ENCODE measurements at places on chromosomes 6 and 20.

GRCh38 chr6:106275692-106276091, 49.9 kb downstream of the ATG5 start:
- no peak for DNase-seq

DNA sequence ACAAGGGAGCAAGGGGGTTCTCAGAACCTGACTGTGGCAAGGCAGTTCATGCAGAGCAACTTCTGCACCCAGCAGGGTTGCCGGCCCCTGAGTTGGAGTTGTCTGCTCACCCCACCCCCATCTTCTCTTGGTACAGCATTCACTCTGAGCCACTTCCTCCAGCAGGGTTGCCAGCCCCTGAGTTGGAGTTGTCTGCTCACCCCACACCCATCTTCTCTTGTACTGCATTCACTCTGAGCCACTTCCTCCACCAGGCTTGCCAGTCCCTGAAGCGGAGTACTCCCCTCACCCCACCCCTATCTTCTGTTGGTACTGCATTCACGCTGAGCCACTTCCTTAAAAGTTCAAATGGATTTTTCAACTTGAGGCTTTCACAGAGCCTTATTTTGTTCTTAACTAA, 79.7 kb upstream of the SYNDIG1 start:
- DNase-seq = peak; percentile 46

DNA sequence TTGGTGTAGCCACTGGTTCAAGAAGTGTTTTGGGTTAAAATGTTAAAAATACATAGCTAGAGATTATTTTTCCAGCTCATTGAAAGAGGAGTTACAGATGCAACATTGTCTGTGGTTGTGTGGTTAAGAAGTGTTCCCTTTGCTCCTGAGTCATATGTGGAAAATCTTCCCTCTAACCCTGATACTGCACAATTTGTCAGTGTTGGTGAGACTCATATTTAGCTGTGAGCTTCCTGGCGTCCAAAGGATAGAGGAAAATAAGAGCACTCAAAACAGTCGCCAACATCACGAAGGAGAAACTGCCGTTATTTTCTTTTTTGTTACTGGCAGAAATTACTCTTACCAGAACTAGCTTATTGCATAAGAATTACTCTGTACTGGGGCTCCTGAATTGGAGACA, 250.4 kb downstream of the CDH4 start:
- DNase-seq = no peak

- no peak for DNase-seq
Observed at GRCh38 chr20:51400051-51400926, 142.2 kb downstream of the NFATC2 start.

DNA sequence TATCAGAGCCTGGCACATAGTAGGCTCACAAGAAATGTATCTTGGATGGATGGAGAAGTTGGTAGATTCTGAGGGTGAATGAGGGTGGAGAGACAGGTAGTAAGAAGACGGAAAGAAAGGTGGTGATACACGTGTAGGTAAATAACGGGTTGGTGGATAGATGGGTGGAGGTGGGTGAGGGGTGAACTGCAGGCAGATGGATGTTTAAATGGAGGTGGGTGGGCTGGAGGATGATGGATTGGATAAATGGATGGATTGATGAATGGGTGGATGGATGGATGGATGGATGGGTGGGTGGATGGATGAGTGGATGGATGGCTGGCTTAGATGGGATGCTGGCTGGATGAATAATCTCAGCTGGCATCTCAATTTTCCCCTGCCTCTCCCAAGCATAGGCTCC, 9.9 kb downstream of the CDH22 start:
- DNase-seq = no peak

- no peak for DNase-seq
Observed at GRCh38 chr6:169513478-169514193, 188.2 kb downstream of the WDR27 start.

- no peak for DNase-seq
Observed at GRCh38 chr6:3835055-3835731, 14.0 kb upstream of the FAM50B start.

- DNase-seq = no peak
Observed at GRCh38 chr6:13924146-13924948, 405 bp upstream of the RNF182 start.

DNA sequence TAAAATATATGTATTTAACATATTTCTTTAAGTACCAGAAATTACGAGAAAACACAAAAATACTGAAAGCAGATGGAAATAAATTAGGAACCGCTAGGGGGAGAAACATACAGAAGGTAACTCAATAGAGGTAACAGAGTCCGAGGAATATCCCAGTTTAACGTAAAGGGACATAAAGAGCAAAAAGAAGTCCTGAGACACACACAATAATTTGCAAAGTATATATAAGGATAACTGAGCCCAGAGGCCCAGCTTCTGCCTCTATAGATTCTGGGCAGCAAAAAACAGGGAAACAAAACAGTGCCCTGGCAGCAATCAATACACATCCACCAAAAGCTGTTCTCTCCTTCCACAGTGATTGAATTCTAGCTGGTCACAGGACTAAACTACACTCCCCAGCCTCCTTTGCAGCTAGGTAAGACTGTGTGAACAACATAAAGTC, 15.1 kb downstream of the TBC1D32 start:
- peak; percentile 34 for DNase-seq

GRCh38 chr6:44096612-44097011, 30.6 kb downstream of the MRPL14 start:
- peak; percentile 45 for DNase-seq

DNA sequence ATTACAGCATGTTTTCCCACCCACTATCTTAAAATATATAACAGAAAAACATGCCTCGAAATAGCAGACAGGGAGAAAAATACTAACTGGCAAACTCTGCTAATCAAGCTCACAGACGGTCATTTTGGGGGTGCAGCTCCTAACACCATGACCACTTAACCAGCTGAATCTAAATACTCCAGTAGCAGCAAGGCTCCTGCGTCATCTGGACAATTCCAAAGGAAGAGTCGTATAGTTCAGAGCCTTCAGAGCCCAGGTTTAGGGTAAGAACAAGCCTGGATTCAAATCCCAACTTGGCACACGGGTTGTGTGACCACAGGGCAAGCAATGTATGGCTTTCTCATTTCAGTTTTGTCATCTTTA, 81.3 kb upstream of the COL21A1 start:
- no peak for DNase-seq

GRCh38 chr6:102474041-102474807, 1080.7 kb downstream of the GRIK2 start:
- DNase-seq = no peak

DNA sequence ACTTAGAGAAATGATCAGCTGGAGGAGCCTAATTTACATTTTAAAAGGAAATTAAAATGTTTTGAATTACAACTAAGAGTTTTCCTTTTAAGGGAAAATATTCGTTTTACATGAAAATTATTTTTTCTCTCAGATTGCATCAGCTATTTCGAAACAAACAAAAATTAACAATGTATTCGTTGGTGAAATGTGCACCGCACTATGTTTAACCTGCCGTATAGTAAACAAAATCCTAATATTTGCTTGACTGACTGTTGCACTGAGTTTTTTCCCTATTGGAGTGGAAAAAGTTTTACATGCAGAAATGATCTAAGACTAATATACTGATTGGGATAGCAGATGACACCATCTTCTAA, 5.7 kb downstream of the PDE10A start:
- DNase-seq = no peak

DNA sequence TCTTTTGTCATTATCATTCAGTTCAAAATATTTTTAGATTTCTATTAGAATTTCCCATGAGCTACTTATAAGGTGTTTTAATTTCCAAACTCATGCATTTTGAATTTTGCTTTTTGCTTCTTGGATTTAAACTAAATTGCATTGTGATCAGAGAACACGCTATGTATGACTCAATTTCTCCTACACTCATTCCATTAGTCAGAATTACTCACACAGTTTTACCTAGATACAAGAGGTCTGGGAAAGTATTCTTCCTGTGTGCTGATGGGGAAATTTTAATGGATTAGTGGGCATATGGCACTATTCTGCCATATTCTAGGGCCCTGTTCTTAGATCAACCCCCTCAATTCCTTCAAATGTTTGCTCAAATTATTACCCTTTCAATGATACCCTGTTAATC, 49.9 kb upstream of the BMP5 start:
- DNase-seq = no peak

DNA sequence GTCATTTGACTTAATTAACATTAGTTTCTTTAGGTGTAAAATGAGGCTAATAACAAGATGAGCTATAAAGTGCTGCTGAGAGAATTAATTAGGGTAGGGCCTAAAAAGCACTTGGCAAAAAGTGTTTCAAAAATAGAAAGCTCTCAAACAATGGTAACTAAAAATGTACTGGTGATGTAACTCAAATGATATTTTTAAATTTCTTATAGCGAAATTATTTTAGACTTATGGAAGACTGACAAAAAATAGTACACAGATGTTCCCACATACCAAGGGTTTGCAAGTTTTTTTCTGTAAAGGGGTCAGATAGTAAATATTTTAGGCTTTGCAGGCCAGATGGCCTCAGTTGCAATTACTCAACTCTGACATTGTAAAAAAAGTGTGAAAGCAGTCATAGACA, 190.7 kb upstream of the UFL1 start:
- DNase-seq = no peak

- no peak for DNase-seq
Observed at GRCh38 chr20:63116412-63117106, 99.4 kb downstream of the YTHDF1 start.

DNA sequence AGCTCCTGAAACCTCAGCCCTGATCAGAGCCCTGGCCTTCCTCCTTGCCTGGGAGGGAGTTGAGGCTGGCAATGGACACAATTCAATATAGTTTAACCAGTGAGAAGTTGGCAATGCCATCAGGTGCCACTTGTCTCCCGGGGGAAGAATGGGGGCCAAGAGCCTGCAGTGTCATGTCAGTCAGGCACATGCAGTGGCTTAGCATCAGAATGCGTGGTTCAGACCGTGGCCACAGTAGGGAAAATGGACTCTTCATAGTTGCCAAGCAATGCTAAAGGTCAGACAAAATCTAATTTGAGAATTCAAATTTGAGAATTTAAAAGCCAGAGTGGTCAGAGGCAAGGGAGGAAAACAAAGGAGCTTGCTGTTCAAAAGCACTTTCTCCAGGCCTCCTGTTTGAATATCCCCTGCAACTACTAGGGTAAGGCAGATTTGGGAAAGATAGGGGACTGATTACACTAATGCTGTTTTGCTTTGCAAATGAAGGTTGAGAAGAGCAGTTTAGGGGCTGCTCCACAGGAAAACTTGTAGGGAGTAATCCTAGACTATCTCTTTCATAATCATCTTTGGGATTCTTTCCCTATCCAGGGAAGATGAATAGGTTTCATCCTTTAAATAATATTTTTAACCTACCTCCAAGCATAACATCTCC, 33.1 kb upstream of the CLIC5 start:
- DNase-seq = no peak

GRCh38 chr20:16485401-16485800, 87.8 kb downstream of the KIF16B start:
- DNase-seq = no peak

- DNase-seq = no peak
Observed at GRCh38 chr6:15577106-15577505, 85.7 kb downstream of the DTNBP1 start.

DNA sequence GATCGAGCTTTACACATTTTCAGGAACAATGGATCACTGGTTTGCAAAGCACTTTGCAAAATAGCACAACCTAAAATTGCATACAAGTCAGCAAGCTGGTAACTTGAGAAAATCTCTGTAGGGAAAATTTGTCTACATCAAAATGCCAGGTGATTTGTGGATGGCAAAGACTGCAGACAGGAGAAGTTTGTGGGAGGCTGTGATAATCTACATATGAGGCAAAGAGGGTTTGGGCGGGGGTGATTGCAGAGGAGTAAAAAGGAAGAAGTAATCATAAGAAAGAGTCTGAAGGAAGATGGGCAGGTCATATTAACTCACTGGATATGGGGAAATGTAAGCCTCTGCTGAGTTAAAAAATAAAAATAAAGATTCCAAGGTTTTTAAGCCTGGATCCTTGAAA, 166.3 kb upstream of the STXBP5 start:
- DNase-seq = no peak

DNA sequence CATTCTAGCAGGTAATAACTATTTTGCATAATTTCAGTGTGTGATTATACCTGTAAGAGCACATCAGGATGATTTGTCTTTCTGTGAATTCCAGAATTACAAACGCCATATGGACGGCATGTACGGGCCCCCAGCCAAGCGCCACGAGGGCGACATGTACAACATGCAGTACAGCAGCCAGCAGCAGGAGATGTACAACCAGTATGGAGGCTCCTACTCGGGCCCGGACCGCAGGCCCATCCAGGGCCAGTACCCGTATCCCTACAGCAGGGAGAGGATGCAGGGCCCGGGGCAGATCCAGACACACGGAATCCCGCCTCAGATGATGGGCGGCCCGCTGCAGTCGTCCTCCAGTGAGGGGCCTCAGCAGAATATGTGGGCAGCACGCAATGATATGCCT, 122.7 kb downstream of the TMEM242 start:
- no peak for DNase-seq

All from hippocampal formation (tissue), 2 donors.